Activated CD4-positive, CD25-positive, alpha-beta regulatory T cell (primary cell): ENCODE measurements at places on chromosomes 12 and 14.

DNA sequence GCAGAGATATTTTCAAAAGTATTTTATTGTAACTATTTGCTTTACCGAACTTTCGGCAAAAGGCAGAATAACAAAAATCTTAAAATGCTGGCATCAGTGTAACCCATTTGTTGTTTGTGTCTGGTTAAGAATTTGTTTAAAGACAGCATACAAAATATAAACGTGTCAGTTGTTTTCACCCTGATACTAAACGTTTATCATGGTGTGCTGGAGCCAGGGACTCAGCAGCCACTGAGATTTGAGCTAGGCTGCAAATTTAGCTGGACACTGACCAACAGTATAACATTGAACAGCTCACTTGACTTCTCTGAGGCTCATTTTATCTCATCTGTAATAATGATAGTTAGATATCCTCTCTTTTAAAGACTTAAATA, 183.7 kb downstream of the TMTC3 start:
- DNase-seq, result no peak

GRCh38 chr14:68568907-68569897, 223.7 kb downstream of the ZFP36L1 start:
- no peak for DNase-seq

DNA sequence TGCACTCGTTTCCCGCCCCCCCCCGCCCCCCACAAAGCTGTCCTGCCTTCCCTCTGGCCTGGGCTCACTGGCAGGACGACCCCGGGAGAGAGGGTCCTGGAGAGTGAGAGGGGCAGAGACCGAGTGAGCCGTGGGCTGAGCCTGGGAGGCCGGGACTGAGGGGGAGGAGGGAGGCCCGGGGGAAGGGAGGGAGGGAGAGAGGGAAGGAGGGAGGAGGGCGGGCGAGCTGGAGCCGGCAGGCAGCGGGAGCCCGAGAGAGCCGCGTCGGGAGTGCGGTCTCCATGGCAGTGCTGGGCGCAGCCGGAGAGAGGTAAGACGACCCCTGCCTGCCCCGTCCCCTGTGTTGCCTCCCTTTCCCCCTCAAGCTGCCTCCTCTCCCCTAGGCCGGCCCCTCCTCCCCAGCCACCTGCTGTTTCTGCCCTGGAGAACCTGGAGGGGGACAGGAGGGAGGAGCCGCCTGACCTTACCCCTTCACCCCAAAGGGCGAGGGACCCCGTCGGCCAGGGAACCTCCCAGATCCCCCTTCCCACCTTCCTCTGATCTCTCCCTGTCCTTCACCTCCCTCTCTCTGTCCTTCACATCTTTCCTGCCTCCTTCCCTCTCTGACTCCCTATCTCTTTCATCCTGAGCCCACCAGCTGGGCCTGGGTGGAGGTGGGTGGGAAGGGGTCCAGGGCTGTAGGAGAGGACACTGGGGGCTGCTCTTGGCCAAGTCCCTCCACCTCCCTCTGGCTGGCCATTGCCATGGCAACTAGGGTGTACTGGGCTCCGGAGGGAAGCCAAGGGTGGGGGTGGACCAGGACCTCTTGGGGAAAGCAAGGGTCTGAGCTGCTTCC, at the start of gene GPR162:
TSS of gene GPR162 (plus strand) at position 231 of the 835 bp plus-strand sequence. CDS start 2,078 bp downstream, outside the sequence.
- DNase-seq, result no peak

DNA sequence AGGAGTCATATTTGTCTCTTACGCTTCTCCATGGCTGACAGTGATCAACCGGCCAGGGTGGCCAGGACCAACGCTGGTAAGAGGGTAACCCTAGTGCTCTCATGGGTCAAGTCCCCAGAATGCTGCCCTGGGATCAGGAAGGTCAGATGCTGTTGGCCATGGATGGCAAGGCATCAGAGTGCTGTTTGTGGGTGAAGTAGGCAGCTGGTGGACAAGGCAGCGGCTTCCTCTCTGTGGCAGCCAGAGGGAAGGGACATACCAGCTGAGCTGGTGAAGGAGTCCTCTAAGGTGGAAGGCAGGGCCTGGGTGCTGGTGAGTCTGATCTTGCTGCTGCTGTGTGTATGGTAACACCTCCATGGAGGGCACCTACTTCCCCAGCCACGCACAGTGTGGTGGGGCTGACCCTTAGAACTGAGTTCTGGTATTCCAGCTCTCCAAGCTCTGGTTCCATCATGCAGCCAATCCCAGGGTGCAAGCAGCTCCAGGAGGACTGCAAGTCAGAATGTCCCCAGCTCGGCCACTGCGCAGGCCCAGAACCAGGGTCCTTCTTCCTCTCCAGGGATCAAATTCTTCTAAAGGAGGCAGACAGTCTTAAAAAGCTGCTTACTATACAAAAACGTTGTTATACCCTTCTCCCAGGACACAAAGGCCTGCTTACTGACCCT, 13.4 kb upstream of the SMOC1 start:
- DNase-seq, result no peak

GRCh38 chr12:31118347-31119191, 44.9 kb downstream of the DDX11 start:
- no peak for DNase-seq

- no peak for DNase-seq
Measured at GRCh38 chr12:108827941-108828340, 29.4 kb downstream of the SSH1 start.
